H9 (cell line): ENCODE measurements at places on chromosomes 16 and 17. TPM values are rescaled to one million over a fixed set of nuclear protein-coding genes. Genes with fewer than 3 reads are reported as not detected.

GRCh38 chr17:38617074-38617860 is 11.5 kb upstream of the SRCIN1 start:
- no peak overlapping the region for H3K27ac ChIP-seq
- H3K27me3 ChIP-seq, result no peaks in the 10 kb centered on the region
- H3K36me3 ChIP-seq, result peaks cover 2% of the 10 kb centered on the region; the same call in 1 of the 2 replicates
- no peak for DNase-seq
- peaks cover 7% of the 10 kb centered on the region; the same call in 1 of the 2 replicates for H3K4me1 ChIP-seq

GRCh38 chr17:57257195-57257894 is 1.0 kb downstream of the MSI2 start:
- peaks cover 22% of the 10 kb centered on the region for H3K36me3 ChIP-seq
- H3K4me1 ChIP-seq, result peaks cover 15% of the 10 kb centered on the region
- H3K27ac ChIP-seq, result no peak overlapping the region
- no peak for DNase-seq

DNA sequence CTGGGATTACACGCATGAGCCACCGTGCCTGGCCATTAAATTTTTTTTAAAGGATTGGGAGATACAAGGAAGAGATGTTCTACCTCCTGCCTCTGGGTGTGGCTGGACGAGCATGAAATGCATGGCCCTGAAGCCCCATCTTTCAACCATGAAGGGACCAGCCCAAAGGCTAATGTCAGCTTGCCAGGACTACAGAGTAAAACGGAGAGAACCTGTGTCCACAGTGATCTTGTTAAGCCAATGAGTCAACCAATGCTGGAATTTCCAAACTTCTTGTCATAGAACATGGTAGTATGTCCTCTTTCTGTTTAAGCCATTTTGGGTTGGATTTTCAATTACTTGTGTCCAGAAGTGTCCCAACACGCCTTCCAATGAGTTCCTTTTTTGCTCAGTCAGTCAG is 71.3 kb downstream of the RTN4RL1 start:
- no peak for DNase-seq
- H3K27me3 ChIP-seq, result no peaks in the 10 kb centered on the region
- H3K27ac ChIP-seq, result no peak overlapping the region

- no peaks in the 10 kb centered on the region for H3K27me3 ChIP-seq
- H3K4me1 ChIP-seq, result no peaks in the 10 kb centered on the region
- DNase-seq, result no peak
- H3K36me3 ChIP-seq, result no peaks in the 10 kb centered on the region
- H3K27ac ChIP-seq, result no peak overlapping the region
Observed at GRCh38 chr16:69199382-69199781, 12.4 kb downstream of the SNTB2 start.

DNA sequence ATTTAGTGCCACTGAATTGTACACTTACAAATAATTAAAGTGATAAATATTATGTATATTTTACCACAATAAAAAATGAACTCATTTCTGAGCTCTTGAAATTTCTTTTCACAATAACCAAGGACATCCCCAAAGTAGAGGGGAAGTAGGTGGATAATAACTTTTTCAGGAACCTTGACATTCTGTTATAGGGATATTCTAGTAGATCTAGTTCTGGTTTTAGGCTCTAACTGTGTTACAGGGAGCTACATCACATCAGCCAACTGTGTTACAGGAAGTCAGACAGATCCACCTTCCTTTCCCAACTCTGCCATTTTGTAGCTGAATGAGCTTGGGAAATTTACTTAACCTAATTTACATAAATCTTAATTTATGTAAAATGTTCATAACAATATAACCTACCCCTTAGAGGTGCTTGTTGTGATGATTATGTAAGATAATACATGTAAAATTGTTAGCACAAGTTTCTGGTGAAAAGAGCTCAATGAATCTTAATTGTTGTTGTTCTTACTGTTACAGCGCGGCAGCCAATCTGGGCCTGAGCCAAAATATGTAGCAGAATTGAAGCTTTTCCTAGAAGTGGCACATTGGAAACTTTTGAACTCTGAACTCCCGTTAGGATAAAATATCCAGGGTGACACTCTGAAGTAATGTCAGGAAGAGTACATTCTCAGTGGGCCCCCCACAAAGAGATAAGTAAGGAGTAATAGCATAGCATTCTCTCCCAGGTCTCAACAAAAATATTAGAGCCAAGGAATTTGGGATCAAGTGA is 169.8 kb downstream of the AATF start:
- peaks cover 2% of the 10 kb centered on the region; the same call in 1 of the 2 replicates for H3K4me1 ChIP-seq
- H3K27ac ChIP-seq, result no peak overlapping the region
- no peaks in the 10 kb centered on the region for H3K27me3 ChIP-seq
- H3K4me3 ChIP-seq, result no peak overlapping the region
- no peak for DNase-seq

- H3K4me1 ChIP-seq, result no peaks in the 10 kb centered on the region
- no peak overlapping the region for H3K4me3 ChIP-seq
- H3K27me3 ChIP-seq, result no peaks in the 10 kb centered on the region
- no peak overlapping the region for H3K27ac ChIP-seq
- peaks cover 1% of the 10 kb centered on the region for H3K36me3 ChIP-seq
Observed at GRCh38 chr16:56514845-56515244, 5.0 kb downstream of the BBS2 start.

- H3K27ac ChIP-seq, result no peak overlapping the region
- no peaks in the 10 kb centered on the region for H3K27me3 ChIP-seq
- H3K4me3 ChIP-seq, result no peak overlapping the region
- DNase-seq, result peak; percentile 72
- H3K4me1 ChIP-seq, result no peaks in the 10 kb centered on the region
- H3K36me3 ChIP-seq, result peaks cover 53% of the 10 kb centered on the region
Observed at GRCh38 chr16:46908540-46909372, 24.6 kb downstream of the GPT2 start.

- no peak for DNase-seq
- H3K27ac ChIP-seq, result no peak overlapping the region
- no peak overlapping the region for H3K4me3 ChIP-seq
- H3K27me3 ChIP-seq, result no peaks in the 10 kb centered on the region
- H3K36me3 ChIP-seq, result no peaks in the 10 kb centered on the region
Observed at GRCh38 chr17:34130544-34130943, 124.5 kb upstream of the CCL2 start.

- H3K27ac ChIP-seq, result no peak overlapping the region
- H3K4me3 ChIP-seq, result no peak overlapping the region
- DNase-seq, result no peak
- no peaks in the 10 kb centered on the region for H3K4me1 ChIP-seq
- no peaks in the 10 kb centered on the region for H3K27me3 ChIP-seq
Observed at GRCh38 chr17:30299000-30299399, 7.3 kb upstream of the BLMH start.

DNA sequence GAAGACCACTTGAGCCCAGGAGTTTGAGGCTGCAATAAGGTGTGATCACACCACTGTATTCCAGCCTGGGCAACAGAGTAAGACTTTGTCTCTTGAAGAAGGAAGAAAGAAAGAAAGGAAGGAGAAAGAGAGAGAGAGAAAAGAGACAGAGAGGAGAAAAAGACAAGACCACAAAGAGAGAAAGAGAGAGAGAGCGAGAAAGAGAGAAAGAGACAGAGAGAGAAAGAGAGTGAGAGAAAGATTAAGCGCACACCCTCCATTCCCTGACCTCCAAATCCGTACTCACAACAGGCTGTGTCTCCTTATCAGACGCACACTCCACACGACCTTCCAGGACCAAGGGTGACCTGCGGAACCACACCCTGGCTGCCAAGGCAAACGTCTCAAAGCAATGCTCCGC is 19.6 kb downstream of the KLHDC4 start:
- no peak overlapping the region for H3K4me3 ChIP-seq
- H3K4me1 ChIP-seq, result no peaks in the 10 kb centered on the region
- DNase-seq, result no peak
- H3K27ac ChIP-seq, result no peak overlapping the region
- H3K36me3 ChIP-seq, result peaks cover 83% of the 10 kb centered on the region

- H3K4me1 ChIP-seq, result no peaks in the 10 kb centered on the region
- no peaks in the 10 kb centered on the region for H3K27me3 ChIP-seq
- no peak overlapping the region for H3K4me3 ChIP-seq
- H3K36me3 ChIP-seq, result peaks cover 2% of the 10 kb centered on the region; the same call in 1 of the 3 replicates
Observed at GRCh38 chr17:75557075-75557851, 30.3 kb upstream of the MYO15B start.

DNA sequence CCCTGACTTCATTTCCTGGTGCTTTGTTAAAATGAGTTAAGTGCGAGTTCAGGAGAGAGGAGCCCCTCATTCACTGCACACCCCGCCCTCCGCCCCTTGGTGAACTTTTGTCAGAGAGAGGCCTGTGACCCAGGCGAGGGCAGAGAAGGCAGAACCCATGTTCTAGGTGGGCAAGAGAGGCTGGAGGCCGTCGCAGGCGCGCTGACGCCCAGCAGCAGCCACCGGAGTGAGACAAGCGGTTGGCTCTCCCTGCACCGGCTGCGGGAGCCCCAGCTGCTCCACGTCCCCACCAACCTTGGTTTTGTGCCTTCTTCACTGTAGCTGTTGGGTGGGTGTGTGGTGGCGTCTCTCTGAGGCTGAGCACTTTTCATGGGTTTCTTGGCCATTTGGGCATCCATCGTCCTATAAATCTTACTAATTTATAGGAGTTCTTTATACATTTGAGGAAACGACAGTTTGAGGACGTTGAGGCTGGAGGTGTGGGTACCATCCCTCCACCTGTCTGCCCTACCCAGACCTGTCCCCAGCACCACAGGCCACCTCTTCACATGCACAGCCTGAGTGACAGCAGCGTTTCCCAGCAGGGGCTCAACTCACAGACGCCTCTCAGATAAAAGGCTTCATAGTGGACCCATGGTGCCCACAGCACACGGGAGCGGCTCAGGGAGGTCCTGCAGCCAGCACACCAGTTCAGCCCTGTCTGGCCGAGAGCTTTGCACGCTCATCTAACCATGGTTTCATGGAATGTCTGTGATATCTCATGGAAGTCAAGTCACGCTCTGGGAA is 45.2 kb upstream of the CBFA2T3 start:
- no peak overlapping the region for H3K4me3 ChIP-seq
- no peaks in the 10 kb centered on the region for H3K36me3 ChIP-seq
- no peaks in the 10 kb centered on the region for H3K27me3 ChIP-seq
- H3K4me1 ChIP-seq, result no peaks in the 10 kb centered on the region; the same call in 1 of the 2 replicates

DNA sequence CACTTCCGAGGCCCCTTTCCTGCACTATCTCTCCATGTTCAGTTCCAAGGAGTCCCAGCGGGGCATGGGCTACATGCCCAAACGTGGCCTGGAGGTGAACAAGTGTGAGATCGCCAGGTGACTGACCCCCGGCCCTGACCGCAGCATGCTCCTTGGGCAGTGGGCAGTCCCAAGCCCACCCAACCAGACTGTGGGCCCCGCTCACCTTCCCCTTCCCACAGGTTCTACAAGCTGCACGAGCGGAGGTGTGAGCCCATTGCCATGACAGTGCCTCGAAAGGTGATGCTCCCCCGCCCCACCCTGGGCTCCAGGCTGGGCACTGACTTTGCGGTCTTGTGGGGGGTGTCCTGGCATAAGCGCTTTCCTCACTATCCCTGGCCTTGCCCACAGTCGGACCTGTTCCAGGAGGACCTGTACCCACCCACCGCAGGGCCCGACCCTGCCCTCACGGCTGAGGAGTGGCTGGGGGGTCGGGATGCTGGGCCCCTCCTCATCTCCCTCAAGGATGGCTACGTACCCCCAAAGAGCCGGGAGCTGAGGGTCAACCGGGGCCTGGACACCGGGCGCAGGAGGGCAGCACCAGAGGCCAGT is 4.7 kb downstream of the CORO1A start:
- H3K27ac ChIP-seq, result no peak overlapping the region
- H3K36me3 ChIP-seq, result no peaks in the 10 kb centered on the region
- H3K4me3 ChIP-seq, result no peak overlapping the region
- DNase-seq, result peak; percentile 29

DNA sequence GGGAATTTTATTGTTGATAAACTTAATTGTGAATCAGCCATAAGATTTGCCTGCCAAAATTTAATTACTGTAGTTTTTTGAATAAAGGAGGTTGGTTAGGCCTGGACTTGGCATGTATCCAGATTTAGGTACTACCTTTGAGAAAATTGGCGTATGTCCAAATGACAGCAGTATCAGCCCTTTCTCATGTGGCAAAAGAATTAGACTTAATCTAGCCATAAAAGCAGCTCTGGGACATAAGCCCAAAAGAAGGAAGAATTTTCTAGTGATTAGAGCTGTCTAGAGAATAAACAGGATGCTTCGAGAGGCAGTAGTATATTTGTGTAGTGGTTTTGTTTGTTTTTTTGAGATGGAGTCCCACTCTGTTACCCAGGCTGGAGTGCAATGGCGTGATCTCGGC is 27.7 kb downstream of the PPM1E start:
- no peaks in the 10 kb centered on the region for H3K27me3 ChIP-seq
- H3K4me1 ChIP-seq, result no peaks in the 10 kb centered on the region
- no peak overlapping the region for H3K4me3 ChIP-seq
- no peak for DNase-seq
- H3K36me3 ChIP-seq, result no peaks in the 10 kb centered on the region
- no peak overlapping the region for H3K27ac ChIP-seq

DNA sequence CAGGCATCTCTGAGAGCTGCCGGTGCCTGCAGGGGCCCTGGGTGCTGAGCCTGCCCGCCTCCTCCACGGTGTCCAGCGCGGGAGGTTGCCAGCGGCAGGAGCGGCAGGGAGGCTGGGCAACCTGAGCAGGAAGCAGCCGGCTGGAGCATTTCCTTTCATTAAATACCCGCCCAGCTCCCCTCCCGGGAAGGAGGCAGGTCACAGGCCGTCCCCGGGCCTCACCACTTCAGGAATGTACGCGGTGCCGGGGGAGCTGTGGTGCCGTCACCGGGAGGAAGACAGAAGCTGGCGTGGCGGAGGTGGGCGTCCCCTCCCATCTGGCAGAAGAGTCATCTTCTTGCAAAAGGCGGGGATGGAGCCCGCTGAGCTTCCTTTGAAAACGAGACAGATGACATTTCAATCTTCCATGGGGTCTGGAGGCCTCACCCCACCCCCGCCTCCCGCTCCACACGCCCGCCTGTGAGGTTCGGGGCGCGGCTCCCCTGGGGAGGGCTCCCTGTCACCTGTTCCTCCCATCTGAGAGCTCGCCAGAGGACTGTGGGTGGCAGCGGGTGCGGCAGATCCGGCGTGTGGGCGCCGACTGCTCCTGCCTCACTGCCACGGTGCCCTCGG is 16.0 kb downstream of the SOX8 start:
- H3K27ac ChIP-seq, result no peak overlapping the region
- H3K27me3 ChIP-seq, result no peaks in the 10 kb centered on the region
- H3K36me3 ChIP-seq, result no peaks in the 10 kb centered on the region
- H3K4me3 ChIP-seq, result peak overlapping the region; percentile 44; the same call in 1 of the 3 replicates

DNA sequence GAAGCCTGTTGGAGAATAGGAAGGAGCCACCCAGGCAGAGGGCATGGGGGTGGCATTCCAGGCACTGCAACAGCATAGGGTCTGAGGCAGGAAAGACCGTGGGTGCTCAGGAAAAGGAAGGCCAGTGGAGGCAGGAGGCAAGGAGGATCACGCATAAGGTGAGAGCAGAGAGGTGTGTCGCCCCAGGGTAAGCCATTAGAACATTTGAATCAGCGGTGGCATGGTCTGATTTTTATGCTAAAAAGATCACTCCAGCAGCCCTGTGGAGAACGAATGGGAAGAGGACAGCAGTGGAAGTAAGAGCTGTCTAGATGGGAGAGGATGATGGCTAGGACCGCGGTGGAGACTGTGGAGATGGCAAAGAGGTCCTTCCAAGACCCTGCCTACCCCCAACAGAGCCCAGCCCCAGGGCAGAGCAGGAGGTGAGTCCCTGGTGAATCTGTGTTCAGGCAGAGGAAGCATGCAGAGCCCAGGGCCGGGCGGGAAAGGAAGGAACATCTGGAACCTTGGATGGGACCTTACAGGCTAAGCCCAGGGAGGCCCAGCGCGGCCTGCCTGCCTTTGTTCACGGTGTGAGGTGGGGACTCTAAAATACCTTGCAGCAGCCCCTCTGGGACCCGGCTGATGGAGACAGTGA is 7.8 kb downstream of the LPO start:
- H3K27ac ChIP-seq, result no peak overlapping the region
- peaks cover 30% of the 10 kb centered on the region for H3K27me3 ChIP-seq
- peaks cover 6% of the 10 kb centered on the region; the same call in 2 of the 3 replicates for H3K36me3 ChIP-seq
- DNase-seq, result peak; percentile 22
- no peak overlapping the region for H3K4me3 ChIP-seq

Gene TNFRSF13B
- total RNA-seq, result 0.11 and 0.28 TPM in 2 replicates

Gene SLC9A5
- 7.5 and 9.1 TPM in 2 replicates for total RNA-seq

Gene SDR42E2
- 0.09 TPM in 1 of 2 replicates, not detected in the other for total RNA-seq

Gene CCL4L2
- not detected in 2 replicates for total RNA-seq

Gene GTF3C1
- 113 TPM in 2 replicates for total RNA-seq

Gene COX6A2
- not detected in 2 replicates for total RNA-seq
